Stimulated activated CD4-positive, alpha-beta T cell treated with anti-CD3 and anti-CD28 coated beads, Interleukin-4, amount 100 ng/mL, for 1 hour (primary cell): ENCODE measurements at places on chromosomes 4 and X.

GRCh38 chr4:106588891-106589290, 220.3 kb upstream of the GIMD1 start:
- DNase-seq = no peak

- DNase-seq = no peak
Observed at GRCh38 chr4:70589785-70590184, 2.3 kb upstream of the AMBN start.

- DNase-seq = no peak
Observed at GRCh38 chrX:22345884-22346283, 73.2 kb downstream of the CBLL2 start.

DNA sequence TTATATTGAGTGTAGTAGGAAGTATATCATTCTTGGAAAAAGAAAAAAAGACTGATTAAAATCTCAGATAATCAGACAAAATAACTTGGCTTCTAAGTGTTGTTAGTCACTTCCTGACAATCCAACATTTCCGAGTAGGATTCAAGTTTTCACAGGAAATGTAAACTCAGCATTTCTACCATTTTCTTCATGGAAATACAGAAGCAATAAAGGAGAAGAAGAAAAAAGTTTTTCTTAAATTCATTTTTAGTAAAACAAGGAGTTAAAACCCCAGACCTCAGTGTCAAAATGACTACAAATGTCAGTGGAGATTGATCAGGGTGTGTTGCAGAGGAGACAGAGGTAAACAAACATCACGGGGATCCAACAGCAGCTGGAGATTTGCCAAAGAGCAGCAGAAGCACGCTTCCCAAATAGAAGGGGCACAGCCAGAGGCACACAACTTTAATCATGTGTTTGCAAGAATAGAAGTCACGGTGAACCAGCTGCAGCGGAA, 129.3 kb upstream of the FAM9B start:
- no peak for DNase-seq

DNA sequence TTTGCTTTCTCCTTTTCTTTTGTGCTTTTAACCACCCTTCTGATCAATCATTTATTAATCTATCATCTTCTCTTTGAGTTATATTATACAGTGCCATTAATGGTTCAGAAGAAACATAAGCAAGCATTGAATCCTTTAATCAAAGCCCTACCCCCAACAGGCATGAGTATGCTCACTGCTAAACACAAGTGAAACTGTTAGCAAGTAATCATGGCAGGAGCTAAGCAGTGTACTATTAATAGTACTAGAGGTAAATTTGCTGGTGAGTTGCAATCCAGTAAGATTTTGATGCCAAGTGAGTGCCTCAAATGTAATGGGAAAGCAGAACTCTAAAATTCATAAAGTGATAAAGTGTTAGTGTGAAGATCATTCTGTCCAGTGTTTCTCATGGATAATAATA, 57.2 kb downstream of the FNIP2 start:
- DNase-seq = no peak

- DNase-seq = no peak
Observed at GRCh38 chr4:98625399-98625798, 33.0 kb downstream of the TSPAN5 start.

DNA sequence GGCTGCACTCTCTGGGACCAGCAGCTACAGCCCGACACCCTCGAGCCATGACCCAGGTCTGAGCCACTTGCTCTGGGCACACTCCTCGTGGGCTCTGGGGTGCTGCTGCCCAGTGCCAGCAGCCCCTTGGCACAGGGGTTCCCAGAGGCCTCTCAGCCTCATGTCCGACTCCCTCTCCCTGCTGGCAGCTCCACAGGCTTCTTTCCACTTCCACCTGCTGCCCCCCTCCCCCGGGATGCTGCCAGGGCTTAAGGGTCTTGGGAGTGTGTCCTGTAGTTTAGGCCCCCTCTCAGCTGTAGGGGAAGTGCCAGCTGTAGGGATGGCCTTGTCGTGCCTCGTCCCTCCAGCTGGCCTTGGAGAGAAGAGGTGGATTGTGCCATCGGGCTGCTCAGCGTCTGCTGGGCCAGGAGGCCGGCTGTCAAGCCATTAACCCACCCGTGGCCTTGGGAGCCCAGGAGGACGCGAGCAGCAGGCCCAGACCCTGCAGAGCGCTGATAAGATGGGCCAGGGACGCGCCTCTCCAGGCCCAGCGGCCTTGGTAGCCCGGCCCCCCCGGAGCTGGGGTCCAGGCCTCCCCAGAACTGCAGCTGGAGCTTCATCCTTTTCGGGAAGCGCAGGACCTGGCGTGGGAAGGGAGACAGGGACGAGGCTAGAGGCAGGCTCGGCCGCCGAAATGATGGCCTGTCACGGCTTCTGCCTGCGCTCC, 1.0 kb upstream of the USP27X start:
- no peak for DNase-seq

DNA sequence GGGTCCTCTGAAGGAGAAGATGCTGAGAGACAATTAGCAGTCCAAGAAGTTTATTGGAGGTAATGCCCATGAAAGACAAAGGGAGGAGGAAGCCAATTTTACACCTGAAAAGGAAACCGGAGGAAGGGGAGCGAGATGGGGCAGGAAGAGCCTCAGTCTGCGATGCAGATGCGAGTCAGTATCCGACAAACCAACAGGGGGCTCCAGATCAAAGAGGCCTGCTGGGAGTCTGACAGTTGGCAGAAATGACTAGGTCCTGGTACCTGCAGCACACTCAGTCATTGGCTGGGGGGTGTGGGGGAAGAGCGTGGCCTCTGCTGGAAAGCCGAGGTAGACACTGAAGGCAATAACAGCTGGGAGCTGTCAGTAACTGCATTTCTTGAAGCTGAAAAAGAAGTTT, 231.1 kb upstream of the CENPE start:
- DNase-seq = no peak

DNA sequence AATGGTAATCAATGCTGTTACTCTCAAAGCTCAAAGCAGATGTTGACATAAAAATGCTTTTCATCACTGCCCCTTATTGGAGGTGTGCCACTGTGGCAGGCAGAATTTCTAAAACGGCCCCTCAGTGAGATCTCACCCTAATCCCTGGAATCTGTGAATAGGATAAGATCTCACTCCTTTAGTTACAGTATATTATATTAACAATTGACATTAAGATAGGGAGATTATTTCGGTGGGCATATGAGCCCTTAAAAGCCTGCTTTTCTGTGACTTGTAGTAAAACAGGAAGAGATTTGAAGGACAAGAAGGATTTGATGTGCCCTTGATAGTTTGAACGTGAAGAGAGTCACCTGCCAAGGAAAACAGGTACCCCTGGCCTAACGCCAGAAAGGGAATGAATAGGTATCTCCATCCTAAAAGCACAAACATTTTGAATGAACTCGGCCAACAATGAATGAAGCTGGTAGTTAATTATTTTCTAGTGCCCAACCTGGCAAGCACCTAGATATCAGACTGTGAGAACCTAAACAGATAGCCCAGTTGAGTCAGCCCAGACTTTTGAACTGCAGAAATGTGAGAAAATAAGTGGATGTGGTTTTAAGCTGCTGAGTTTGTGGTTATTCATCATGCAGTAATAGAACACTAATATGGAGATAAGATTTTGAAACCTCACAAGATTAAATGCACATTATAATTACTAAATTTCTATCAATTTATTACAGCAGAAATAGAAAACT, 881.6 kb downstream of the PCDH18 start:
- DNase-seq = no peak

DNA sequence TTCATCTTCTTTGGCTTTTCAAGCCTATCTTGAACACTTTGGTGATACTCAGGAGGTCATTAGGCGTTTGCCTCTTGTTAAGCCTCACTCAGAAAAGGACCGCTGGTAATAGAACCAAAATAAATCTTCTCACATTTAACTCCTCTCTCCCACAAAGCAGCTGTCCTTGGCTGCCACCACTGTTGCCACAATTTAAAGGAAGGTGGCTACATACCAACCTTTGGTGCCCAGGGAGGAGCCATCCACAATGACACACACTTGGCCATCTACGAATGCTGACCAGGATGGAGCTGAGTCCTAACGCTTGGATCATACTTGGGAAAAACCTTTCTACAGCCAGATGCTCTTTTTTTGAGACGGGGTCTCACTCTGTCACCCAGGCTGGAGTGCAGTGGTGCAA, 210.2 kb downstream of the HS6ST2 start:
- no peak for DNase-seq

DNA sequence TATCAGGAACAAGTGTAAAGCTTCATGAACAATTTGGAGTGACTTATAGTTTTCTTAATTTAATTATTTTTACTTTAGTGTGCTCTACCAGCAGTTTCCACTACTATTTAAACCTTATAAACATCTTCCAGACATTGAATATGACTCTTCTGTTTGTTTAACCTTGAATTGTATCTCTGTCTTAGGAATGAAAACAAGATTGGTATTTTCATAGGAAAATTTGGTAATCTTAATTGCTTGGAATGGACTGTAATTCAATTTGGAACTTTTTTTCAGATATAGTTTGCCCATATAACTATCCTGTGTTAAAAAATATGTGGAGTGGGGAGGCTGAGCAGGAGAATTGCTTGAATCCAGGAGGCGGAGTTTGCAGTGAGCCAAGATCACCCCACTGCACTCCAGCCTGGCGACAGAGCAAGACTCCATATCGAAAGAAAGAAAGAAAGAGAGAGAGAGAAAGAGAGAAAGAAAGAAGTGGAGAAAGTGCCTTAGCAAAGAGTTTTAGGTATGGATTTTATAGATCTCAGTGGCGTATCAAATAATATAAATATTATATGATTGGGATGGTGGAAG, 242.4 kb downstream of the BMPR1B start:
- DNase-seq = no peak

DNA sequence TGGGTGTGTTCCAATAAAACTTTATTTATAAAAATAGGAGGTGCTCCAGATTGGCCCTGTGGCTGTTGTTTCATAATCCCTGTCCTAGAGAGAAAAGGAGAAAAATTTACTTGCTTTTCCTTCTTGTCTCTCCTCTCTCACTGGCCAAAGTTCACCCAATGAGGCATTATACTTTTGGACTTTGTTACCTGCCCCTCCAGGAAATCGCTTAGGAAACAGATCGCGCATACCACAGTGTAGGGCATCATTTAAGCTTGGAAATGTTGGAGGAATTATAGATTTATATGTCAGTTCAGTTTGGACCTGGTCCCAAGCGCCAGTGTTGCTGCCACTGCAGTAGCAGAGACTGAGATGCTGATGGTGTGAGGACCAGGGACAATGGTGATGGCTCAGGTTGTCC, 337.6 kb upstream of the NR3C2 start:
- DNase-seq = no peak

DNA sequence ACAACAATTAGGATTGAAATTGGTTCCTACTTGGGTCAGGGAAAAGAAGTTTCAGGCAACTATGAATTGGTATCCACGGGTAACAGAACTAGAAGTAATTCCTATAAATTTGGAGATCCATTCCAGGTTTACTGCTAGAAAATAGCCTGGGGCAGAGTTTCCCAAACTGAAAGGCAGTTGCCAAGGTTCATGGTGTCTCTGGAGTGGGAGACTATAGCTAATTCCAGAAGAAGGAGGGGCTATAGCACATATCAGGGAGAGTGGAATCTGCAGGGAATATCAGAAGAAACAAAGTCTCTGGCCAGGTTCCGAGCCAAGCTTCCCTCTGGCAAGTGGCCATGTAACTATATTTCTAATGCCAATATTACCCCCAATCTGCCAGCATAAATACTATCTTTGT, 166.3 kb downstream of the GALNTL6 start:
- no peak for DNase-seq

DNA sequence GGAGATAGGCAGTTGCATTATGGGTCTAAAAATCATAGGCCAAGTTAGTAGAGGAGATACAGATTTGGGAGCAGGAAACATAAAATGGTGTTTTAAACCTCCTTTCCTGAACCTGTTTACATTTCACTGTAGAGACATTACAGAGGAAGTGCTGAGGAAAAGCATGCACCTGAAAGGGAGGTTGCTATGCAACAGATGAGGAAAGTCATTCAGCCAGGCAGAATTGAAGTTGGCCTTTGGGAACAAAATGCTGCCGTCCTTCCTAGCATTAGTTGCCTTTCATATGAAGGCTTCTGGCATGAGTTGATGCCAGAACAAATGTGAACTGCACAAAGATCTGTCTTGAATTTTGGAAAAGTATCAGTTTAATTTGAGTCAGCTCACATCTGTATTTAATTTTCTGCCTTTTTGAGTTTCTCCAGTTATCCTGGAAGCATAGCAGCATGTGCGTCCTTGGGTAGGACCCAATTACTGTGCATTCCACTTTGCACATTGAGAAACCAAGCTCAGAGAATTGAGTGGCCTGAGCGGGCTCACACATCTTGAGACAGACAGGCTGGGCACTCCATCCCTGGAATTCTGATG, 38.2 kb downstream of the MAGED1 start:
- no peak for DNase-seq

GRCh38 chr4:142041788-142042187, 405.4 kb downstream of the IL15 start:
- no peak for DNase-seq
